Renal pelvis (tissue), 12 donors: ENCODE measurements at places on chromosomes 6 and 20. TPM values are rescaled to one million over a fixed set of nuclear protein-coding genes. Genes with fewer than 3 reads are reported as not detected.

Gene ZNF322
- 34.4 TPM for polyA plus RNA-seq

Gene GPR6
- not detected for polyA plus RNA-seq

Gene PSORS1C2
- polyA plus RNA-seq = not detected

Gene ADGRF4
- polyA plus RNA-seq = 0.29 TPM

Gene HLA-DPB1
- 13.0 TPM for polyA plus RNA-seq

Gene RPL10A
- 1,961 TPM for polyA plus RNA-seq

Gene SPATA25
- polyA plus RNA-seq = 3.5 TPM
